ENCODE measurements at places on chromosomes 1 and 21.

DNA sequence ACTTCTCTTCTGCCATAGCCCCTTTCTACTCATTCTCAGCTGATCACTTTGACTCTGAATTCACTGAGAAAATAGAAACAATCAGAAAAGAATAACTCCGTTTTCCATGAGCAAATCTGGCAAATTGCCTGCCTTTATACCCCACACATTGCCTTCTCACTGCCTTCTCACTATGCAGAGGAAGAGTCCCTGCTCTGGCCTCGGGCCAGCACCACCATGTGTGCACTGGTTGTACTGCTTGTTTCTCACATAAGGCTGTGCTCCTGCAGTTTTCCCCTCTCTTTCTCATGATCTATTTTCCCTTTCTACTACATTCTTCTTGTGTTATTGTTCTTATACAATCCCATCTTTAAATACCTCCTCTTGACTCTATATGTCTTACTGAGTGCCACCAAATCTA, 2.3 kb upstream of the HMGCS2 start:
- no peak for DNase-seq

GRCh38 chr1:26045722-26046245, at the start of gene SLC30A2:
Gene SLC30A2, minus strand, starts transcription at chr1:26046118. Its CDS starts 222 bp downstream, at chr1:26045896.
- DNase-seq: no peak

- no peak for DNase-seq
Measured at GRCh38 chr1:228376651-228377631, 29.7 kb downstream of the TRIM11 start.

GRCh38 chr1:232529747-232530146, 100.2 kb downstream of the SIPA1L2 start:
- DNase-seq: no peak

GRCh38 chr1:2174348-2175054, 20.1 kb downstream of the FAAP20 start:
- DNase-seq: no peak

DNA sequence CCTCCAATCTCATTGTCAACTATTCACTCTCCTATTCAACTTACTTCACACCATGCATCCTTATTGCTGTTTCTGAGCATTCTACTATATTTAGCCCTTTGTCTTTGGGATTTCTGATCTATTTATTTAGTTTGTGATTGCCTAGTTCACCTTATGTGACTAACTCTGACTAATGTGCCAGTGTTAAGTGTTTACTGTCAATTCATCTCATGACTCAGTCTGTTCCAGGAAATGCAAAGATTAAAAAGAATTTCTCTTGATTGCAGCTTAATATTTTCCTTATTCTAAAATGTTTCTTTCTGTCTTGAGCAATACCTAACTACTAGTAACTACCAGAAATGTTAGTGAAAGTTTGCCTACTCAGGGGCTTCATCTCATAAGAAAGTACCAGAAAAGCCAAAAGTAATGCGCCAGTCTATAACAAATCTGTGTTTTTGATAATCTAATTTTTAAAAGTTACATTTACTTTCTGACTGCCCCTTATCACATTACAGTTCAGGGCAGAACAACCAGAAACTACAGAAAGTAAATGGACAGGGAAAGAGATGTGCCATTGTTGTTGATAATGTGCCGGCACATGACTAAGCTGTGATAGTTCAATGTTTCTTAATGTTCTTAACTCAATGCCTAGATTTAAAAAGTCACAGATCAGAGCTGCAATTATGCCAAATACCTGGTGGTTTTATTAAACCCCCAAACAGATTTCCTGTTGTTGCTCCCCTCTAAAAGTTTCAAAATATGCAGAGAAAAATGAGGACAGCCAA, 556.5 kb downstream of the PTBP2 start:
- no peak for DNase-seq

DNA sequence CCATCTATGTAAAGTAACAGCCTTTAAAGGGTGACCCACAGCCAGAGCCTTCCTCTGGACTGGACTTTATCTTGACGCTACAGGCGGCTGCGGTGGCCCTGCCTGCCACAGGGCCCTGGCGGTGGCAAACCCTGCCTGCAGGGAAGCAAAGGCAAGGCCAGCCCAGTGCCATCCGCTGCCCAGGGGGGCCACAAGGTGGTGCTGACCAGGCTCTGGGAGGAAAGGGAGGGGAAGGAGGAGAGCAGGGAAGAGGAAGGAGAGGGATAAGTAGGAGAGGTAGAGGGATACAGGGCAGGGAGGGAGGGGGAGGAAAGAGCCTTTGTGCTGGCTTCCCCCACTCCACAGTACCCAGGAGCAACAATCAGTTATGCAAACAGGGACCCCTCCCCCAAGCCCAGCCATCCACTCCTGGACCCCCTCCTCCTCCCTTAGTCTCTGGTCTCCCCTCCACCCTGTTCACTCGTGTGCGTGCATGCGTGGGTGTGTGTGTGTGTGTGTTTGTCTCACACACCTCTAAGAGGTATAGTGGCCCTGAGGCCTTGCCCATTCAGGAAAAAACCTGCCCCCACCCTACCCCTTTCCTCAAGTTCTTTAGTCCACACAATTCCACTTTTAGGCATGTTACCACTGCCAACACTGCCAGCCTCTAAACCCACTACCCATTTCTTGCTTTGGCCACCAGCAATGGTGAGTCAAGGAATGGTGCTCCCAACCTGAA, 30.3 kb downstream of the SSBP3 start:
- DNase-seq: no peak

DNA sequence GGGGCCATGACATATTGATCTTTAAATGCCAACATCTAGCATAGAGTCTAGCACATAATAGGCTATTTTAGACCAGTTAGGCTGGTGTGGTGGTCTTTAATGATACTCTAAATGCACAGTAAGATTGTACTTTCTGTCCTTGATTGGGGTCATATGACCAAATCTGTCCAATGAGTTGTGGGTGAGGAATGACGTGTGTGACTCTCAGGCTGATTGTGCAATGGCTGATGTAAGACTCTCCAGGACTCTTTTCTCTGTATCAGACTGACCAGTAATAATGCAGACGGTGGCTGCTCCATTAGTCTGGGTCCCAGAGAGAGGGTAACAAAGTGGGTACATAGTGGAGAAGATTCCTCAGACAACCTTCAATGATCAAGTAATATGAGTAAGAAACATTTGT, 541.6 kb upstream of the CAMK1G start:
- no peak for DNase-seq

DNA sequence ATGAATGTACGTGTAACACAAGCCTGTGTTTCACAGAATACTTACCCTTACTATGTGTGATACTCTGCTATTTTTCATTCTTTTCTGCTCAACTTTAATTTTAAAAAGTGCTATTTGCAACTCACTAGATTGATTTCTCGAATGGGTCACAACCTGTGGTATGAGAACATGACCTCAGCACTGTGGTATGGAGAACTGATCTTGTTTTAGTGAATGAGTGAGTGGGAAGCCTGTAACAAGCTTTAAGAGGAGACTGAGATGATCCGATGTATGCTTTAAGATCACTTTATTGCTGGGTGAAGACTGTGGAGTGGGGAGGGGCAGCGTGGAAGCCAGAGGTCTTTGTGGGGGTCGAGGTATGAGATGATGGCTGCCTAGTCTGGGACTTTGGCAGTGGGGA, 21.6 kb downstream of the MECR start:
- DNase-seq: no peak

GRCh38 chr1:221137666-221138065, 258.4 kb downstream of the HLX start:
- DNase-seq: no peak

- DNase-seq: no peak
Measured at GRCh38 chr1:25347556-25347955, 9.4 kb downstream of the TMEM50A start.

DNA sequence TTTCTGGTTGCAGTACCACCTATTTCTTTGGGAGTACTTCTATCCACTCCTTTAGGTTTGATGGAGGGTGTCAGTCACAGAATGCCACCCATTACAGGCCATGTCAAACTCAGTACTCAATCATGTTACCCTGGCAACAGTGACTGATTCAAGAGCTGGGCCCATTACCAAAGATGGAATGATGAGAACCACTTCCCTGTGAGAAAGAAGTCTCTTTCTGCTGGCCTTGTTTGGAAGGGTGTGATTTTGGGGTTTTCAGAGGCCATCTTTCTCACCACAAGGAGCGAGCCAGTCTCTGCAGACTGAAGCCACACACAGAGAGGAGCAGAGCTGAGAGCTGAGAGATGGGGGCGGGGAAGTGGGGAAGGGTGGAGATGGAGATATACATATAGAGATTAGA, 13.9 kb upstream of the STUM start:
- peak; percentile 16 for DNase-seq

DNA sequence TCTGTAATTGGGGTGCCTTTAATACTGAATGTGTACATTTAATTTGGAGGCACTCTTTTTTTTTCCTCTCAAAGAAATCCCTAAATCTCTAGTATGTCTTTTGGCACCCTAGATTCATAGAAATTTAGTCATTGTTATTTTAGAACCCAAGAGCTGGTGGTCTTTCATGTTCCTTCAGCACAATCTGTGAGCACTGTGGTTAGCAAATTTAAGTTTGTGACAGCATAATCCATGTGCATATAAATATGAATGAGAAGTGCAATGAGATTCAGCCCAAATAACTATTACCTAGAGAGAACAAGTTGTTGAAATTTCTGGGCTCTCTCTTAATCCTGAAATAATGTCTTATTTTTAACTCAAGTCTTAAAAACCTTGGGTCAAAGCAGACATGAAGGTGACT, 4.5 kb downstream of the PPP1R8 start:
- no peak for DNase-seq
